CD8-positive, alpha-beta T cell (primary cell): ENCODE measurements at places on chromosomes 2 and 18.

DNA sequence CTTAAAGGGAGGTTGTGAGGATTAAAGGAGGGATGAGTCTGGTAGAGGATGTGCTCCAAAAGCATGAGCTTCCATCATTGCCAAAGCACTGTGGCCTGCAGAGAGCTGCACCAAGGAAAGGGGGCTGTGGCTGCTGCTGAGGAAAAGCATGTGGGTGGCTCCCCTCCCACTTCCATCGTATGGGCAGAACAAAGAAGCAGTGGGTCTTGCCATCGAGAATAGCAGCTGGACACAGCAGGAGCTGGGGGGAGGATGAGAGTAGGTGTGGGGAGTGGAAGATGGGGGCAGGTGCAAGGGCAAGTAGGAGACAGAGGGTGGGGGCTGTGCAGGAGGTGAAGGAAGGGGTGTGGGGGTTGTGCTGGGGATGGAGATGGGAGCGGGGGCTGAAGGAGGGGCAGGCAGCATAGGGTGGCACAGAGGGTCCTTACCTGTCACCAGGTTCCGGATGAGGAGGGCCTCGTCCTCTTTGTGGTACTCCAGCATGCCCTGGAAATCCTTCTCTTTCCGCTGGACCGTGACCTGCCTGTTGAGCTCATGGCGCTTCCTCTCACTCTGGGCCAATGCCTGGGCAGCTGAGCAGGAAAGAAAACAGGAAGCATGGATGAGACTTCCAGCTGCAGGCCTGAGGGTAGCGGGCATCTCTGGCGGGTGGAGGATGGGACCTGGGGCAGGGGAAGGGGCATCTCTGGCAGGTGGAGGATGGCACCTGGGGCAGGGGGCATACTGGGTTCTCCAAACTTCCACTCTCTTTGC lies 33.6 kb upstream of the ACAA2 start:
- no peak for DNase-seq

DNA sequence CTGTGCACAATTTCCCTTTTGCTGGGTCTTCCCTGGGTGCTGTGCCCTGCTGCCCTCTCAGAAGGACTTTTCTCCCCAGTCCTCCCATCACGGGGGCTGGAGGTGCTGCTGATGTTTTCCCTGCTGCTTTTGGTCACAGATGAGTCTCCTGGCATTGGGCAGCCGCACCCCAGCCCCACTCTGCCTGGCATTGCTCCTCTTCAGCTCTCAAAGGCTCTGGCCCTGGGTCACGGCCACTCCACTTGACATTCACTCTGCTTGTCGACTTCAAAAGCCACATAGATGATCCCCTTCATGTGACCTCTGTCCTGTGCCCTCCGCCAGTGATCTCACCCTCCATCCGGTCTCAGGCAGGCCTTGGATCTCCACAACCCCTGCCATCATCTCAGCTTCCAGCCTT lies 43.6 kb upstream of the IL1RL1 start:
- no peak for DNase-seq

GRCh38 chr2:144240656-144241339 lies 279.1 kb downstream of the ZEB2 start:
- DNase-seq = no peak

GRCh38 chr2:223696719-223697118 lies 94.6 kb upstream of the SCG2 start:
- no peak for DNase-seq

GRCh38 chr2:20541651-20542050 lies 94.8 kb downstream of the RHOB start:
- DNase-seq = no peak

DNA sequence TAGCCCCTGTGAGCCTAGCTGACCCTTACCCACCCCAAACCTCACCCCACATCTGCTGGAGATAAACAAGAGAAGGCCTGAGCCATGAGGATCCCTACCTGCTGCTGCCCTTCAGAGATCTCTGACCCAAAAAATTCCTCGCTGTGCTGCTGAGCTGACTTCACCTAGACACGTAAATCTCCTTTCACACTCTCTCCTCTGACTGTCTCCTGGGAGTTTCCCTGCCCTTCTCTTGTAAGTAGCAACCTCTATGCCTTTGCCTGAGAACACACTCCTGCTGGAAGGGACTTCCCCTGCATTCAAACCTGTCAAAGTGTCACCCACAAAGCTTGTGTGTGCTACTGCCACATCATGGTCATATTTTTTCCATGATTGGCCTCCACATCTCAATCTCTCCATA lies 134.2 kb upstream of the NOL4 start:
- no peak for DNase-seq

- DNase-seq = no peak
Observed at GRCh38 chr2:218479595-218479994, 60.7 kb downstream of the VIL1 start.

- no peak for DNase-seq
Observed at GRCh38 chr2:22798386-22798785, 586.6 kb upstream of the KLHL29 start.

DNA sequence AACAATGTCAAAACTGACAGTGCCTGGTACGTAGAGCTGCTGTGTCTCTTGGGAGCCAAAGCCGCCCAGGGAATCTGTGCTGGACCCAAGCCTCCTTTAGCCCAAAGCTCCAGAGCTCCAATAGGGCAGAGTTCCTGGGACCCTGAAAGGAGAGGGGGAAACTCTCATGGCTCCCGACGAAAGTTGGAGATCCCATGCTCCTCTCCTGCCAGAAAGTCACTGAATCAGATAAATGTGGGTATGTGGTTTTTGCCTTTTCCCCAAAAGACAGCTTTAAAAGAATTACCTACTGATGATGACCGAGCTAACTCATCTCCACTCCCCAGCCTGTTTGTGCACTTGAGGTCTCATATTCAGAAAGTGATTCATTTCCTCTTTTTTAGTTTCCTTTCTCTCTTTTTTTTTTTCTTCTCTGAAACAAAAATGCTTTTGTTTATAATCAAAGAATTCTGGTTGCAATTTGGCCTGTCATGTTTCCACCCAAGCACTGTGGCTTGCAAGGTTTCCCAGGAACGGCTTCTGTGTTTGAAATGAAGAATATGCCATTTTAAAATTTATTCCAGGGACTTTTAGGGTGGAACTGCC lies 14.1 kb upstream of the PMAIP1 start:
- no peak for DNase-seq

- DNase-seq = no peak
Observed at GRCh38 chr2:157825885-157826284, 50.2 kb downstream of the ACVR1 start.

- DNase-seq = no peak
Observed at GRCh38 chr2:158650646-158651357, 144.3 kb upstream of the DAPL1 start.

- DNase-seq = no peak
Observed at GRCh38 chr2:84417453-84418145, 41.5 kb downstream of the SUCLG1 start.

- no peak for DNase-seq
Observed at GRCh38 chr18:59033359-59033758, 106.3 kb upstream of the SEC11C start.

GRCh38 chr2:108184419-108184818 lies 55.3 kb upstream of the SULT1C3 start:
- no peak for DNase-seq

- DNase-seq = no peak
Observed at GRCh38 chr2:216888081-216888480, 28.2 kb upstream of the TNP1 start.

- DNase-seq = no peak
Observed at GRCh38 chr2:216732334-216732733, 37.0 kb upstream of the IGFBP5 start.

- no peak for DNase-seq
Observed at GRCh38 chr2:190139371-190139770, 76.8 kb upstream of the MSTN start.

- no peak for DNase-seq
Observed at GRCh38 chr18:58381676-58382411, 247.0 kb downstream of the ALPK2 start.

GRCh38 chr2:223472771-223473170 lies 129.4 kb downstream of the SCG2 start:
- DNase-seq = no peak

- peak; percentile 75 for DNase-seq
Observed at GRCh38 chr2:12501469-12502158, 215.1 kb upstream of the TRIB2 start.

GRCh38 chr2:216549926-216550690 lies 51.5 kb downstream of the RPL37A start:
- no peak for DNase-seq

DNA sequence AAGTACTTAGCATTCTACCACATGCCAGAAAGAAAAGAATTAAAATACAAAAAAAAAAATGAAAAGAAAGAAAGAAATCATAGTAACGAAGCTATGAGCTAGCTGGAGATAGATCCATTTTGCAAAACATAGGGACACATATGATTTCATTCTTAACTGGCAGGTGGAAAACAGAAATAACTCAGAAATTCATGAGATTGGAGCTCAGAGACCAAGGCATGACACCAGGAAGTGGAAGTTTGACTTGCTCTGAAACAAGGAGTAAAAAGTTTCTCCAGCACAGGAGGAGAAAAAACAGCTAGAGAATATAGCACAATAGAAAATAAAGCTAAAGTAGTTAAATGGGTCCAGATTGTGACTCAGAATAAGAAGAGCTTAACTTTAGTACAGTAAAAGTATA lies 278.1 kb downstream of the ZEB2 start:
- no peak for DNase-seq

GRCh38 chr2:190344276-190344827 lies 963 bp downstream of the INPP1 start:
- no peak for DNase-seq

DNA sequence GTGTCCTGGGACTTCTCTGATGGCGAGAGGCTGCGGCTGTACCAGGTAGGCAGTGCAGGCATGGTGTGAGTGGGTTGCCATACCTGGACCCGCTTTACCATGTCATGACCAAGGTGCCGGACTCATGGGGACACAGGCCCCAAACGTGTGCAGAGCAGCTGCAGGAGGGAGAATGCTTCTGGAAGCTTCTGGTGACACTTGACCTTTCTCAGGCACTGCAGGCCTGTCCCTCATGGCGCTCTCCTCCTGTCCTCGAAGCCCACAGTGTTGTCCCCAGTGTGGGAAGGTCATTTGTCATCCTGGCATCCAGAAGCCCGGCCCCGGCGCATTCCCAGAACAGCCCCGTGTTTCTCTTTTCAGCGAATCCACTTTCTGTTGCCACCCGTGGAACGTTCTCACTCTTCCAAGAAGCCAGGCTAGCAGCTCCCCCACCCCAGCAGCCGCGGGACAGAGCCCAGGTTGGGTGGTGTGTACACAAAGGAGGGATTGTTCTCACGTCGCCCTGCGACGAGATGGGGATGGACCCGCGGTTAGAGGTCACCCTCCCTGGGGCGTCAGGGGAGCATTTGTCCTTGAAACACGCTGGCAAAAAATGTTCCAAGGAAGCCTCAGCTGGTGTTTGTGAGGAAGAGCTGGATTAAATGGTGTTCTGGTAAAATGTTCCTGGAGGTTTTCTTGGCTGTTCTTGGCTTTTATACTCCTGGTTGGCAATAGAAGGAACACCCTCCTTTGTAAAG lies 43.7 kb downstream of the SH3BP4 start:
- DNase-seq = no peak

- no peak for DNase-seq
Observed at GRCh38 chr2:234533626-234534025, 36.7 kb upstream of the ARL4C start.

- DNase-seq = no peak
Observed at GRCh38 chr2:58508006-58508405, 266.9 kb upstream of the FANCL start.
